Stimulated activated naive B cell treated with anti-CD40 and anti-IgM and Interleukin-4, amounts not matched to agents 10 μg/mL and 1 μg/mL and 100 μg/mL, for 72 hours (primary cell): ENCODE measurements at places on chromosomes 5 and 9.

- H3K4me3 ChIP-seq, result no peak overlapping the region
- no peaks in the 10 kb centered on the region for H3K36me3 ChIP-seq
- no peak for DNase-seq
- no peak overlapping the region for H3K27ac ChIP-seq
- no peaks in the 10 kb centered on the region for H3K4me1 ChIP-seq
- no peaks in the 10 kb centered on the region for H3K27me3 ChIP-seq
These were observed 116.7 kb upstream of the HAPLN1 start for GRCh38 chr5:83837265-83837907.

- H3K36me3 ChIP-seq, result no peaks in the 10 kb centered on the region
- no peaks in the 10 kb centered on the region for H3K27me3 ChIP-seq
- H3K4me1 ChIP-seq, result no peaks in the 10 kb centered on the region
- peak overlapping the region; percentile 11 for H3K4me3 ChIP-seq
- H3K27ac ChIP-seq, result peak overlapping the region; percentile 14
These were observed 398.2 kb downstream of the SLCO4C1 start for GRCh38 chr5:101897914-101898313.

GRCh38 chr5:56168066-56168478, 65.1 kb downstream of the ANKRD55 start:
- peaks cover 17% of the 10 kb centered on the region for H3K4me1 ChIP-seq
- H3K27me3 ChIP-seq, result peaks cover 16% of the 10 kb centered on the region
- H3K27ac ChIP-seq, result no peak overlapping the region
- H3K4me3 ChIP-seq, result no peak overlapping the region
- peaks cover 2% of the 10 kb centered on the region for H3K36me3 ChIP-seq
- DNase-seq, result no peak

- H3K27me3 ChIP-seq, result no peaks in the 10 kb centered on the region
- H3K4me3 ChIP-seq, result no peak overlapping the region
- peaks cover 5% of the 10 kb centered on the region for H3K4me1 ChIP-seq
These were observed 36.7 kb upstream of the ITGA2 start for GRCh38 chr5:52952483-52952882.

DNA sequence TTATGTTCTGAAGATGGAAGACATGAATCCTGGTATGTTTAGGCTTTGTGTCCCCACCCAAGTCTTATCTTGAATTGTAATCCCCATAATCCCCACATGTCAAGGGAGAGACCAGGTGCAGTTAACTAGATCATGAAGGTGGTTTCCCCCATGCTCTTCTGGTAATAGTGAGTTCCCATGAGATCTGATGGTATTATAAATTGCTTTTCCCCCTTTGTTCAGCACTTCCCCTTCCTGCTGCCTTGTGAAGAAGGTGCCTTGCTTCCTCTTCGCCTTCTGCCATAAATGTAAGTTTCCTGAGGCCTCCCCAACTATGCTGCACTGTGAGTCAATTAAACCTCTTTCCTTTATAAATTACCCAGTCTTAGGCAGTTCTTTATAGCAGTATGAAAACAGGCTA, 229.0 kb downstream of the ARL15 start:
- no peak overlapping the region for H3K4me3 ChIP-seq
- H3K27me3 ChIP-seq, result no peaks in the 10 kb centered on the region
- no peak for DNase-seq
